ENCODE measurements at places on chromosomes 5 and 9.

DNA sequence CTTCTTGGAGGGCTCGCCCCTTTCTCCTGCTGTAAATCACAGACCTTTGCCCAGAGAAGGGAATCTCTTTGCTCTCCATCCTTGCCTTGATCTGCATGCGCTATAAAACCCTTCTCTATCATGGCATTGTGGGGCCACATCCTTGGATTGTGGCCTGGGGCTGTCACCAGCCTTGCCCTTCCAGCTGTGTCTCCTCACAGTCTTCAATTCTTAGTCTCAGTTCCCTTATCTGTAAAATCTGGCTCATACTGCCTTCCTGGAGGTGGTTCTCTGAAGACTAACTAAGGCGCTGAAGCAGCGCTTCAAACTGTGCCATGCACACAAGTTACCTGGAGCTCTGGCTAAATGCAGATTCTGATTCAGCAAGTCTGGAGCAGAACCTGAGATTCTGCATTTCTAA, 53.4 kb upstream of the RARS1 start:
- DNase-seq: no peak

- DNase-seq: no peak
These were observed 76.1 kb downstream of the ITGA1 start for GRCh38 chr5:52863715-52864290.

GRCh38 chr9:94991961-94992907, 265.7 kb downstream of the AOPEP start:
- no peak for DNase-seq

- DNase-seq: no peak
These were observed 17.7 kb upstream of the TMEM250 start for GRCh38 chr9:136136127-136136925.

DNA sequence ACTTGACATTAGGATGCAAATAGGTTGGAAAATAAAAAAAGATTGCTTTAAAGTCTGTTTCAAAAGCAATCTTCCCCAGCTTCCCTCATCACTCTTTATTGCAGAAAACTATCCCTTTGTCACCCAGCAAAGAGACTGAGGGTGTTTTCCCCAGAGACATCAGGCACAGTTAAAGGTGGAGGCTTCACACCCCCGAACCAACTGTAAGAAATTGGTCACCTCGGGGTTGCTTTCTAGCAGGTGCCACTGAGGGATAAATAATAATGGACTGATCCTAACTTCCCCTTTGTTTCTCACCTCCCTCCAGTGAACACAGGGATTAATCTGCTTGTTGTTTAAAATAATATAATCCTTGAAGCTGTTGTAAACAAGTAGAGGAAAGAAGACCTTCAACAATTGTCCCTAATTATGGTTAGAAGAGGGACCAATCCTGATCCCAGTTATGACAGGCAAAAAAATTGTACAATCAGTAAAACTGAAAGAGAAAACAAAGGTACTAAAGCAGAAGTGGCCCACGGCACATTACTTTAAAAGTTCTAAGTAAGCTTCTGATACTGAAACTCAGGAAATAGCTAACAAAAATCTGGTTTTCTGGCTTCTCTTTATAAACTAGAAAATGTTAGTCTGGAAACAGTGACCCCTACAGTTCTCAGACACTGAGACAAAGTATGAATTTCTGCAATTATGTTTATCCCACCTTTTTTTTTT, 6.6 kb upstream of the PCSK1 start:
- DNase-seq: no peak

- DNase-seq: no peak
These were observed 537.2 kb upstream of the TLE4 start for GRCh38 chr9:79034583-79034982.

DNA sequence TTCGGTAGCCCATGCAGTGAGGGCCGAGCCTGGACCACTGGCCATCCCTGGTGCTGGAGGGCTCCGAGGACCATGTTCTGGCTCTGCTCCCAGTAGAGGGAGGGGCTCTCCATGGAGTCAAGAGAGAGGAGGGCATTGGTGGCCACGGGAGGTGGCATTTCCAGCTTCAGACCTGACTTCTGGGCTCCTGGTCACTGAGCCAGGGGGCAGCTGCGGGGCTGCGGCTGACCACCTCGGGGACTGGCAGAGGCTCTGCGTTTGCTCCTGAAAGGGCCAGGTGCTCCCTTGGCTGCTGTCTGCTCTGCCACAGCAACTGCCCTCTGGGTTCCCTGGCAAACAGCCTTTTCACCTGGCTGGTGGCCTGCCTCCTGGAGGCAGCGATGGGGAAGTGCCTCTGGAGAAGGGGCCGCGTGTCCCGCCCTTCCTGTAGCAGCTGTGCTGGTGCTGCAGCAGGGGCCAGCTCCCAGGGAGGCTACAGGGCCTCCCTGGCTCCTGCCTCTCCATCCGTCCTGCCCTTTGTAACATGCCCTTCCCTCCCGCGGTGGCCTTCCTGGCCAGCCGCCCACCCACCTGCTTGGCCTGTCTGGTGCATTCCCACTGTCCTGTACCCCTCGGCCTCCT, 144.6 kb downstream of the CACNA1B start:
- DNase-seq: no peak

DNA sequence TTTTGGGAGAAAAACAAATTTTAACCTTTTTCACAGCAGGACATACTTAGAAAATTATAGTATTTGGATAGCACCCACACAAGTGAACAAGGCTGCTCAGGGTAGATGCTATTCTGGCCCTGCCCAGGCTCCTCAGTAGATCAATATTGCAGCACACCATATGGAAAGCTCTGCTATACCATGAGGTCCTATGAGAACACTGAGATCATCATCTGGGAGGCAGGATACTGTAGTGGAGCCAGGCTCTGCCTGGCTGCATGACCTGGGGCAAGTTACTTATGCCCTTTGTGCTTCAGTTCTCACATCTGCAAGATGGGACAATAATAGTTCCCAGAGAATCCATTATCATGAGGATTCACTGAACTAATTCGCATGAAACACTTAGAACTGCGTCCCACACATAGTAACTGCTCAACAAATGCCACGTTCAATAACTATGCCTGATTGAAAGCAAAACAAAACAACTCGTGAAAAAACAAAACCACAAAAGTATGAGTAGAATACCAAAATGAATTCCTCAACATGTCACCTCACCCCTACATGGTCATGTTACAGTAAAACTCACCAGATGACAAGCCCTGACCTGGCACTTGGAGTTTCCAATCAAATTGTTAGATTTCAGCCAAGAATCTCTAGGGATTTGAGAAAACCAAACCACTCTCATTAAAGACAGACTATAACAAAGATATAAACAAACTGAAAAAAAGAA, 31.9 kb downstream of the ARSB start:
- DNase-seq: no peak

- no peak for DNase-seq
These were observed 135.1 kb downstream of the RPS23 start for GRCh38 chr5:82142928-82143577.

GRCh38 chr5:74497706-74498105, 142.8 kb downstream of the ENC1 start:
- DNase-seq: no peak

DNA sequence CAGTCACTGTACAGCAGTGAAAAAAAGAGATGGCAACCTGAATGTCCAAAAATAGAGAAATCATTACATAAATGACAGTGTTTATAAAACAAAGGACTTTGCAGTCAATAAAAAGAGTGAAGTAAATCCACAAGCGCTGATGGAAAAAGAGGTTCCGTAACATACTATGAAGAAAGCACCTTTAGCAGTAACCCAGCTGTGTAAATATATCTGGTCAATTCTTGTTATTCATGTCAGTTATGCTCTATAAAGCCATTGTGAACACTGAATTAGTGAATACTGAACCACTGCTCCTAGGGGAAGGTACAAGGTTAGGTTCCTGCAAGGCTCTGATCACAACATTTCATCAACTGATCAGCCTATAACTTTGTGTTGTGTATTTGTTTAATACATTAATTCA, 39.5 kb downstream of the CCNJL start:
- DNase-seq: no peak

DNA sequence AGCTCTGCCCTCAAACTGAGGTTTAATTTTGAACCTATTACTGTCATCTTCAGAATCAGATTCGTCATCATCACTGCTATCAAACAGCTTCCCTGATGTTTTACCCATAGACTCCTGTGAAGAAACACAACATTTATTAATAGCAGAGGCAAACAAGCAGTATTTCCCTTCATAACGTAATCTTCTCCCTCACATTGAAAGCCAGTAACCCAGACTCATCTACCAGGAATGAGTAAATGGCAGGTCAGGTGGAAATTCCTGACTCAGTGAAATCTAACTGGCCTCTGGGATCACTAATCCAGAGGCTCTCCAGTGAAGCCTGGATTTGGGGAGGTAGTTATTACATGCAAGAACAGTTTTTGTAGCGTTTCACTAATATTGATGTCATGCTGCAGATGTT, 14.6 kb downstream of the NOL8 start:
- DNase-seq: no peak

GRCh38 chr5:145859897-145860296, 12.9 kb downstream of the GRXCR2 start:
- no peak for DNase-seq

GRCh38 chr5:105745111-105745510, 1925.6 kb downstream of the EFNA5 start:
- DNase-seq: no peak

- no peak for DNase-seq
These were observed 17.8 kb downstream of the MED10 start for GRCh38 chr5:6360323-6361072.

DNA sequence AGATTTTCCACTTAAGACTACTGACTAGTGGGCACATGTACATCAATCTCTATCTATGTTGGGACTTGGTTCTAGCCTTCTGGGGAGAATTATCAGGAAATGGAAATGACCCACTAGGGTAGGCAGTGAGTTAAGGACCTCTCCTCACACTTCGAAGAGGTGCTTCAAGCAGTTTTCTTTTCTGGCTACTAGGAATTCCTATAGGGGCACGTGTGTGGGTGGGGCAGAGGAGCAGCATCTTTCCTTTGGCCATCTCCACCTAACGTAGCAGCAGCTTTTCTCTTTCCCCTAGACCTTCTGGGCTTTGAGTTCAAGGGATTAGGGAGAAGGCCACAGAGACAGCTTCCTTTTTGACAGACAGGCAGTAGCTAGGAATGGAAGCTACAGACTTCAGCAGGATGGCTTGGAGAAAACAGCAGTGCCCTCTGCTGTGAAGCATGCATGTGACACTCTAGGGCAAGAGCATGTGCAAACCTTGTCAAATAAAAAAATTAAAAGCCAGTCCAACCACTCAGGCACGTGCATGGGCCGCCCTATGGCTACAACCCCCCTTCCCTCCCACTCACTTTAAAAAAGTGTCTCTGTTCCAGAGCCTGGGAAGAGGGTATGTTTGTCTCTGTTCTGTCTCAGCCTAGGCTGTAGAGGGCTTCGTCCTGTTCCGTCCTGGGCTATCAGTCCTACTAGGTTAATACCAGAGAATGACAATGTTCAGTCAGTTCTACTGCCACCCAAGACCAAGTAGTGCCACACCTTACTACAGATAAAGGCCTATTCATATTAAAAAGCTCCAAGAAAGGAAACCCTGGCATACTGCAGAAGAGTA, 8.7 kb upstream of the GFRA3 start:
- DNase-seq: no peak

- no peak for DNase-seq
These were observed 45.7 kb downstream of the SARDH start for GRCh38 chr9:133692364-133692985.

GRCh38 chr5:635306-636055, 23.3 kb downstream of the CEP72 start:
- DNase-seq: no peak

GRCh38 chr5:334903-335739, 13.6 kb downstream of the AHRR start:
- no peak for DNase-seq

DNA sequence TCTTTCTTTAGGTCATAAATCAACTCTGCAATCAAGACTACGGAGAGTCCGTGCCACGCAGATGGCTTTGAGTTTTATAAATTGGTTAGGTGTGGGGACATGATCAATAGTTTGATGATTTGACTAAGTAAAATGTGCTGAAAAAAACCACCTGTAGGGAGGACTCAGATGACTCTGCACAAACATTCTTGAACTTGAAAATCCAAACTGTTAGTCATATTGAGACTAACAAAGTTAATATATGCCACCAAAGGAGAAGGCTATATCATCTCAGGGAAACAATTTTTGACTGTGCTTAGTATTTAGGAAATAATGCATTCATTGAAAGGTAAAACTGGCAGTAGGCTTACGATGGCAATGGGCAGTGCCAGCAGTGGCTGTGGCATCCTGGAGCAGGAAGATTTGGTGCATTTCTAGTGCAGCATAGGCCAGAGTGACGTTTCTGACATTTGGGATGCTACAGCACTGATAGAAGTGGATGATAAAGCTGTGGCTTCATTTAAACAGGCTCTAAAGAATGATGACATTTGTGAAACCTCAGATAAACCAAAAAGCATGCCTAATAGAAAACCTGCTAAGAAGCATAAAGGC, 291.1 kb downstream of the MLLT3 start:
- no peak for DNase-seq

GRCh38 chr9:94833802-94834201, 107.3 kb downstream of the AOPEP start:
- no peak for DNase-seq

DNA sequence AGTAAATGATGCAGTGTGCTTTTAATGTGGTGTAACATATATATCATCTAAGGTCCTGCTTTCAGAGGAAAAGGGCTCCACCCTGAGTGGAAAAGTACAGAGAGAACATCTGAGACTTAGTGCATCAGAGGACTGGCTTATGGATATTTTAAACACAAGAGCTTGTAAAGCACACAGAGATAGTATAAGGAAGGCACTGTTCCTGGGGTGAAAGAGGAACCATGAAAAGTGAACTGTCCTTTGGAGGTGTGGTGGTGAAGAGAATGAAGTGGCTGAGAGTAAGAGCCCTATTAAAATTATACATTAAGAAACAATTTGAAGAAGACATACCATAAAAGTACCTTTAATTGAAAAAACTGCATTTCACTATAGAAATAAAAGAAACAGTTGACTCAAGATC, 68.9 kb downstream of the CSF2 start:
- DNase-seq: no peak

GRCh38 chr5:146007989-146008388, 71.6 kb downstream of the SH3RF2 start:
- no peak for DNase-seq

DNA sequence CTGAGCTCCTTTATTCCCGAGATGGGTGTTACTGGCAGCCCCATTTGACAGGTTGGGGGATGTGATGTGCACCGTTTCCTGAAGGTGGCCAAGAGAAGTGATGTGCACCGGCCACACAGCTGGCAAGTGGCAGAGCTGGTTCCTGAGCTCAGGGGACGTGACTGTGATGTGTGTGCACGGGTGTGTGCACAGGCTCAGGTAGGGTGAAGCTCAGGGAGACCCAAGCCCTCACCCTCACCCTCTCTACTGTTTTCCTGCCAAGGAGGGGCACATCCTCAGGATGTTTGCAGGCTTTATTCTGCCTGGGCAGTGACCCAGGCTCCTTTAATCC, 56.6 kb downstream of the WWC1 start:
- DNase-seq: no peak

GRCh38 chr9:21455320-21455719, 15.1 kb downstream of the IFNA1 start:
- DNase-seq: no peak

- DNase-seq: no peak
These were observed 272.7 kb downstream of the NR3C1 start for GRCh38 chr5:143130613-143131305.

All from stimulated activated CD4-positive, alpha-beta T cell treated with anti-CD3 and anti-CD28 coated beads, Interleukin-2, amount 100 ng/mL, for 4 hours (primary cell).